ENCODE measurements at places on chromosomes 1 and 21.

DNA sequence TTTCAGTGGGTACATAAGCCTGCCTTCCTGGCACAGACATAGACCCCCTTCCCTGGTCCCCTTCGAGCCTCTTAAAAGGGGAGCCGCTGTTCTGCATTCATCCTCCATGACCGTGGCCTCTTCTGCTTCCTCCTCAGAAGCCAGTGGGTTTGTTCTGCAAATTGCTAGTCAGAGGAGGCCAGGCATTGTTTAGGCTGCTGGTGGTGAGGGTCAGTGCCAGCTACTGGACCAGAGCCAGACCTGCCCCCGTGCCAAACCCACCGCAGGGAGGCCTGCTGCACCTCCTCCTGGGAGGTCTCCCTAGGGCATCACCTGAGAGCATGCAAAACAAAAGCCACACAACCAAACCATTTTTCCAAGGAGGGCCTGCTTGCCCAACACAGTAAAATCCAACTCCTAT, 178.4 kb downstream of the MIS18A start:
- ATAC-seq: no peak

DNA sequence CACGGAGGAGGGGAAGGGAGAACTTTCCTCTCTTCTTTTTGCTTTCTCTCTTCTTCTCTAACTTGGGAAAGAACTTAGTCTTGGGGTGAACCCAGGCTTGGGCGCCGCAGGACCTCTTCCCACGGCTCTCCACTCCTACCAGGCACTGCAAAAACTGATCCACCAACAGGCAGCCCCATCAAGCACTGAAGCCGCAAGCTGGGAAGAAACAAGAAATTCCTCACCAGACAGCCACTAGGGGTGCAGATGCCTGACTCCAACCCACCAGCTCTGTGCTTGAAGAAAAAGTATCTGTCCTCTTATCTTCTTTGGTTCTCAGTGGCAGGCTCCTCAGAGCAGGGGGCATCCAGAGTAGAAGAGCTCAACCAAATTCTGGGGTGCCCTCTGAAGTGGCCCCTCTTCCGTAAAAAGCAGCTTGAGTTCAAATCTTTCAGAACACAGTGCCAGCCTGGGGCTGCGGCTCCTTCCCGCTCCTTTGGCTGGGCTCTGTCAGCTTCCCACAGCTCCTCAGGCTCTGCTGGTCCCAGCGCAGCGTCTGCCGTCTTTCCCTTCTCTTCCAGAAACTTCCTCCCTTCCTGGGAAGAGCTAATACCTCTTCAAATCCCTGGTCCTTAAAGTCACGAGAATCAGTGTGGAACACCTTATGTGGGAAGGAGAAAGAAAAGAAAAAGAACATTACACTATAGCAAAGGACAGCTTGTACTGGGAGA, 2.4 kb downstream of the SLC41A1 start:
- no peak for ATAC-seq

- ATAC-seq: no peak
These were observed 22.5 kb downstream of the NTMT2 start for GRCh38 chr1:170168265-170168664.

- ATAC-seq: no peak
These were observed 9.8 kb downstream of the KCNA2 start for GRCh38 chr1:110596312-110596711.

- no peak for ATAC-seq
These were observed 66.0 kb downstream of the SYDE2 start for GRCh38 chr1:85134583-85135391.
